ENCODE measurements at places on chromosomes 5 and 9.
A peak's percentile ranks its signal among the peaks of the same experiment; 100 is the strongest.

- DNase-seq, result no peak
Measured at GRCh38 chr9:91418215-91418610, 5.4 kb downstream of the NFIL3 start.

- no peak for DNase-seq
Measured at GRCh38 chr5:123180676-123181393, 91.8 kb downstream of the PRDM6 start.

GRCh38 chr9:107650321-107650720 is 160.8 kb upstream of the KLF4 start:
- no peak for DNase-seq

DNA sequence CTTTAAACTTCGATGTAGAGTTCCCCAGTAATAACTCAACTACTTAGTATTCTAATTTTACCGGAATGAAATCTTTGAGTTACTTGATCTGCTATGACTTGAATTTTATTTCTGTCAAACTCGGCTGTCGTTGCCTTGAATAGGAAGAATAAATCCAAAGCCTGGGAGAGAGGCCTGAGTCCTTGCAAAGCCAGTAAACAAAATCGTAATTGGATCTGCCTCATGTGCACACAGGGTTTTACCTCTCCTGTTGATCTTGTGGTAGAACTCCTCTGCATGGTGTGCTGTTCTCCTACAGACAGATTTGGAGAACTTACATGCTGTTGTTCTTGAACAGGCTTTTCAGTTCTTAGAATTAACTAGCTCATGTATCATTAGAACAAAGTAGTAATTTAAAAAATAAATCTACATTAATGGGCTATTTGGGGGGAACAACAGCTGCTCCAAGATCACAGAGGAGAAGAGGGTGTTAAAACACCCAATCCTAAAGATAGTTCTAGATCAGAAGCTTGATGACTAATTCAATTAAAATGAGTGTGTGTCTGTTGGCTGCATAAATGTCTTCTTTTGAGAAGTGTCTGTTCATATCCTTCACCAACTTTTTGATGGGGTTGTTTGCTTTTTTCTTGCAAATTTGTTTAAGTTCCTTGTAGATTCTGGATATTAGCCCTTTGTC is 28.9 kb downstream of the HSPB3 start:
- DNase-seq, result no peak

DNA sequence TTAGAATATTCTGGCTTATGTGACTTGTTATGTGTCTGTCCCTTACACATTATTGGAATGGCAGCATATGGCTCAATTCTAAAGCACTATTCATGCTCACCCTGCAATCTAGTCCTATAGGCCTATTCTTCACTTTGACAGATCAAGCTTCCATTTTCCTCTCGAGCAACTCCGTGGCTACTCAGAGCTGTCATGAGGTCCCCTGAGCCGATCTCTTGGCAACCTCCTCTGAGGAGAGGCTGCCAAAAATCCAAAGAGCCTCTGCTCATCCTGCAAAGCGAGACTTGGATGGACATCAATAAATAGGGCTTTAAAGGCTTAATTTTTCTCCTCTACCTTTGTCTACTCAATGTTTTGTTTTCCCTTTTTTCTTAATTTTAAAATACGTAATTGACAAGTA is 163.8 kb downstream of the GABRB2 start:
- DNase-seq, result no peak

- DNase-seq, result no peak
Measured at GRCh38 chr9:26170190-26170589, 491.9 kb upstream of the TUSC1 start.

DNA sequence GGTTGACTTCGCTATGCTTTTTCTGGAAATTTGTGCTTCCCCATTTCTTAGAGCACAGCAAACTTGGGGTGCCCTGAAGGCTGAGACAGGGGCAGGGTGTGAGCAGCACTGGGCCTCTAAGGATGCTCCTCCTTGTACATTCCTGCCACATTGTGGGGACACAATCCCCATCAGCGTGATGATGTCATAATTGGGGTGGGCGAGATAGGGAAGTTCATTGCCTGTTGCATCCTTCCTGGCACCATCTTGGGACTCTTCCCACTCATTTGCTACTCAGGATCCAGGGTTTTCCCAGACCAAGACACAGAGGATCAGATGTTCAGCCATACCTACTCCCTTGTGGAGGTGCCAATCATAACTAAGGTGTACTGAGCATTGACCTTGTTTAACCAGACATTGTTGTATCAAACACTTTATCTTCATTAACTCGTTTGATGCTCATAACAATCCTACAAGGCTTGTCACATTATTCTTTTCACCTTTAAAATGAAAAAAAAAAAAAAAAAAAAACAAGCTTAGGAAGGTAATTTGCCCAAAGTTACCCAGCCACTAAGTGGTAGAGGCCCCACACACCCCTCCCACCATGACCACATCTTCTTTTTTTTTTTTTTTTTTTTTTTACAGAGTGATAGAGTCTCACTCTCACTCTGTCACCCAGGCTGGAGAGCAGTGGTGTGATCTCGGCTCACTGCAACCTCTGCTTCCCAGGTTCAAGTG is 87.6 kb downstream of the UGCG start:
- DNase-seq, result no peak

- peak; percentile 51 for DNase-seq
Measured at GRCh38 chr5:67530609-67531255, 334.1 kb upstream of the CD180 start.

DNA sequence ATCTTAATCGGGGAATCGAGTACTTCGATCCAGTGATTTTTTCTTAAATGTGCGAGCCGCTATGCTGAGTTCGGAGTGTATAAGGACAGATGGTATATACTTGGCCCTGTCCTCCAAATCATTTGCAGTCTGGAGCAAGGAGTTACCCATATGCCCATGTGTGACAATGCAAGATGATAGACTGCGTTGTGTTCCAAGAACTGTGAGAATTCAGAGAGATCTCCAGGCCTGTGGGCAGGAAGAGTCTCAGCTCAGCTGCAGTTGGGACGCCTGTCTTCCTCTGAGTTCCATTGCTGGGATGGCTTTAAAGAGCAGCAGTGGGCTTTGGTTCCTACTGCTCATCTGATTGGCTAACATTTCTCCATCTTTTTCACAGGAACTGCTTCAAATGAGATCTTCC is 106.6 kb downstream of the ADAMTS16 start:
- DNase-seq, result no peak

DNA sequence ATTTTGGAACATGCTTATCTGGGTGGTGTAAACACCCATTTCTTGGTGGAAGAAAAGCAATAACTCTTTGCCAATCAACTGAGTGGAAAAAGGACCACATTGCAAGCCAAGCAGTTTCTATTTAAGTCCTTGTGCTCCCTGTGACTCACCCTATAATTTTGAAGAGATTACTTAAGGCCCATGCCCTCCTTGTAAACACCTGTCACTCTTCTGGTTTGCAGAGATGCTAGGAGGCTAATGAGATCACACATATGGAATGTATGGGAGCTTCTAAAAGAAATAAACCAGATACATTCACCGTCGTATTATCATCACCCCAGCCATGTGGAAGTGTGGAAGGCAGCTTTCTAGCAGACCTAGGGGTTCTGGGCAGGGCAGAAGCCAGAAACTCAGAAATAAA is 337.1 kb downstream of the GADD45G start:
- peak; percentile 15 for DNase-seq

DNA sequence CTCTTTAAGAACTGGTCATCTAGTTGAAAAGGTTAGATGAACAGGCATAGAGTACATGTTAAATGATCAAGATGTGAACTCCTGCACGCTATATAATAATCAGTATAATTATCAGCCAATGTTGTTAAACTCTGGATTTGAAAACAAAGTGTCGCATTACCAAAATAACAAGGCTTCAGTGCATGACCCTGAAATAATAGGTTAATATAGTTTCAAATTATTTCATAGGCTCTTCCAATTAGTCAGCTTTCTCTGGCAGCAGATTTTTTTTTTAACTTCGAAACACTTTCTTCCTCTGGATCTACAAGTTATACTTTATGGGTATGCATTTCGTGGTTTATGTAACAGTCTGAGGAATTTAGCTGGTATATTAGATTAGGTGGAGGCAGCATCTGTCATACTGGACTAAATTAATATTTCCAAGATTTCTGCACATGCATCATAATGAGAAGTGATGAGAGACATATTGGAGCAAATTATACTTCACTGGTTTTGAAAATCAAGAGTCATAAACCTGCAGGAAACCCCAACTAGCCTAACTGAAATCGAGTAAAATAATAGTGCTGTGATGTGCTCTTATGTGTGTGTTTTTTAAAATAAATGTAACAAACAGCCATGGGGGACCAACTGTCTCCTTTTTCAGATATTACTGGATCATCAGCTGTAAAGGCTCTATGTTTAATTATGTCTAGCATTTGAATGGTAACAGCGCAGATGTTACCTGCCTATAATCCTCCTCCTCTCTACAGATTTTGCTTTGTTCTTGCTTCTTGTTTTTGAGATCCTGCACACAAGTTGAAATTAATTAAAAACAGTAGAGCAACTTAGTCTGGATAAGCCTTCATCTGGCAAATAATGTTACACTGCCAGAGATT is 85.9 kb upstream of the CKMT2 start:
- no peak for DNase-seq
